ENCODE measurements at places on chromosomes 1 and 21.

- no peak overlapping the region for H3K4me3 ChIP-seq
- peaks cover 64% of the 10 kb centered on the region for H3K36me3 ChIP-seq
- H3K27ac ChIP-seq = no peak overlapping the region
Observed at GRCh38 chr21:29030909-29031308, 6.4 kb downstream of the USP16 start.

DNA sequence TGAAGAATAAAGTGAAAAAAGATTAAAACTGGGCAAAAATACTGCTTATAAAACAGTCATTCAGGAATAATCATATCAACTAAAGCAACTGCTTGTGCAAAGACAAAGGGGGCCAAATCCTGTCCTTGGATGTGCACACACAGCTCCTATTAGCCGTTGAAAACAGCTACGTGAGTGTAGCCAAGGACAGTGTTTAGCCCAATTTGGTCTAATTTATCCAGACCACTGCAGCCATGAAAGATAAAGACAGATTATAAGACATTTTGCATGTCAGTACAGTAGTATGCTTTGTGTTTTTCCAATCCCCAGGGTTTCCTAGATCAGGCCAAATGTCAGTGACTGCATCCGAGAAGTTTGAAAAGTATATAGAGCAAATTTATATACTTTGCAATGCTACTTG, 146.3 kb upstream of the PKN2 start:
- DNase-seq = no peak
- no peaks in the 10 kb centered on the region for H3K27me3 ChIP-seq
- no peak overlapping the region for H3K27ac ChIP-seq
- no peaks in the 10 kb centered on the region for H3K36me3 ChIP-seq
- no peaks in the 10 kb centered on the region for H3K4me1 ChIP-seq
- H3K4me3 ChIP-seq = no peak overlapping the region

- H3K27me3 ChIP-seq = peaks cover 35% of the 10 kb centered on the region
- no peaks in the 10 kb centered on the region for H3K4me1 ChIP-seq
- DNase-seq = no peak
- H3K4me3 ChIP-seq = no peak overlapping the region
Observed at GRCh38 chr1:109654519-109654918, 1.4 kb upstream of the GSTM4 start.

GRCh38 chr1:156151093-156151688, 2.2 kb upstream of the SEMA4A start:
- peaks cover 9% of the 10 kb centered on the region for H3K4me1 ChIP-seq
- H3K27ac ChIP-seq = no peak overlapping the region
- H3K27me3 ChIP-seq = no peaks in the 10 kb centered on the region
- peaks cover 28% of the 10 kb centered on the region for H3K36me3 ChIP-seq

- H3K4me1 ChIP-seq = no peaks in the 10 kb centered on the region
- DNase-seq = no peak
- H3K27ac ChIP-seq = no peak overlapping the region
- H3K4me3 ChIP-seq = no peak overlapping the region
- H3K36me3 ChIP-seq = no peaks in the 10 kb centered on the region
- H3K27me3 ChIP-seq = no peaks in the 10 kb centered on the region
Observed at GRCh38 chr1:178867670-178868069, 3.2 kb downstream of the ANGPTL1 start.

GRCh38 chr1:164726235-164726634, 167.3 kb downstream of the PBX1 start:
- H3K4me1 ChIP-seq = no peaks in the 10 kb centered on the region
- H3K4me3 ChIP-seq = no peak overlapping the region
- no peak overlapping the region for H3K27ac ChIP-seq
- H3K27me3 ChIP-seq = no peaks in the 10 kb centered on the region

GRCh38 chr1:25820247-25821111, 725 bp downstream of the MTFR1L start:
- peak; percentile 73 for DNase-seq
- no peaks in the 10 kb centered on the region for H3K27me3 ChIP-seq
- peak overlapping the region; percentile 79 for H3K4me3 ChIP-seq

- DNase-seq = no peak
- H3K4me3 ChIP-seq = no peak overlapping the region
- H3K27me3 ChIP-seq = no peaks in the 10 kb centered on the region
- no peak overlapping the region for H3K27ac ChIP-seq
- H3K36me3 ChIP-seq = no peaks in the 10 kb centered on the region
- peaks cover 12% of the 10 kb centered on the region for H3K4me1 ChIP-seq
Observed at GRCh38 chr1:246788895-246789338, 64.7 kb downstream of the SCCPDH start.

GRCh38 chr1:103344930-103345329, 180.6 kb upstream of the RNPC3 start:
- H3K4me3 ChIP-seq = no peak overlapping the region
- H3K27me3 ChIP-seq = peaks cover 14% of the 10 kb centered on the region
- DNase-seq = no peak
- H3K27ac ChIP-seq = no peak overlapping the region
- H3K36me3 ChIP-seq = no peaks in the 10 kb centered on the region

- peaks cover 9% of the 10 kb centered on the region for H3K27me3 ChIP-seq
- no peak overlapping the region for H3K27ac ChIP-seq
- no peak for DNase-seq
- H3K4me3 ChIP-seq = no peak overlapping the region
- H3K4me1 ChIP-seq = no peaks in the 10 kb centered on the region
Observed at GRCh38 chr1:117559139-117559538, 46.7 kb upstream of the TENT5C start.

- H3K4me3 ChIP-seq = no peak overlapping the region
- DNase-seq = peak; percentile 83
- H3K36me3 ChIP-seq = no peaks in the 10 kb centered on the region
- no peaks in the 10 kb centered on the region for H3K27me3 ChIP-seq
- H3K4me1 ChIP-seq = peaks cover 9% of the 10 kb centered on the region
Observed at GRCh38 chr1:45266151-45266801, 59.9 kb upstream of the ZSWIM5 start.

DNA sequence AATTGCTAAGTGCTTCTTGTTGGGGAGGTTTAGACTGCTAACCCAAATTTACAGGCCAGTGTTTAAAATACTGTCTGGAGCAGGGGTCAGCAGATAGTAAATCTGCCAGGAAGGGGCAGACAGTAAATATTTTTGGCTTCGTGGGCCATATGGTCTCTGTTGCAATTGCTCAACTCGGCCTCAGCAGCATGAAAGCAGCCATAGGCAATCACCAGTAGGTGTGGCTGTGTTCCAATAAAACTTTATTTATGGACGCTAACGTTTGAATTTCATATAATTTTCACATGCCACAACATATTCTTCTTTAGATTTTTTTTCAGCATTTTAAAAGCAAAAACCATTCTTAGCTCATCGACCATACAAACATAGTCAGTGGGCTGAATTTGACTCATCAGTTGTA, 172.7 kb downstream of the BRINP2 start:
- DNase-seq = no peak
- H3K4me1 ChIP-seq = no peaks in the 10 kb centered on the region
- H3K36me3 ChIP-seq = no peaks in the 10 kb centered on the region
- H3K4me3 ChIP-seq = no peak overlapping the region

GRCh38 chr1:41863718-41864117, 55.0 kb downstream of the HIVEP3 start:
- H3K27me3 ChIP-seq = no peaks in the 10 kb centered on the region
- no peak overlapping the region for H3K27ac ChIP-seq
- no peak for DNase-seq
- H3K4me1 ChIP-seq = peaks cover 24% of the 10 kb centered on the region

GRCh38 chr1:205976708-205977401, 26.3 kb downstream of the RAB7B start:
- peaks cover 5% of the 10 kb centered on the region for H3K36me3 ChIP-seq
- H3K27me3 ChIP-seq = peaks cover 14% of the 10 kb centered on the region
- H3K4me3 ChIP-seq = no peak overlapping the region
- DNase-seq = peak; percentile 71
- peaks cover 31% of the 10 kb centered on the region for H3K4me1 ChIP-seq

DNA sequence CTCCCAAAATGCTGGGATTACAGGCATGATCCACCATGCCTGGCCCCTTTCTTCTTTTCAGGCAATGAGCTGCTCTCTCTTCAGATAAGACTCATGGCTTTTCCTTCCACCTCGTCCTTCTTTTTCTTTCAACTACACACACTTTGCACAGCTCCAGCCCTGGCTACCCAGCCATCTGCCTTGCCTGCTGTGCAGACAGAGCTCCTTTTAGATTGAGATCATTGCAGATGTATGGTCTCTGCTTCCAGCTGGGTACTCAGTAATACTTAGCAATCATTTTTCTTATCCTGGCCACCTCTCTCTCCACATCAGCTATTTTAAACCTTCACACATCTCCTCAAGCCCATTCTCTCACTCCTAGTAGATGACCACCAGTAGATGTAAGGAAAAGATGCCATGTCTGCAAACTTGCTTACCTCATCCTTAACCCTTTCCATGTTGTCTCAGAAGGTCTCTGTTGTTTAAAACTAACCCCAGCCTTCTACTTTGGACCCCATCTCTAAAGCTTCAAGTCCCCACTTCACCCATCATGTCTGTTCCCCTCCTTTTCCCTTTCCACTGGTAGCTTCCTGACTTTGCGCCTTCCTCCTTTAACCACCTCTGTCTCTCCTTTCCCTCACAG, 7.3 kb downstream of the RAB4A start:
- no peak overlapping the region for H3K27ac ChIP-seq
- H3K4me1 ChIP-seq = peaks cover 37% of the 10 kb centered on the region
- H3K36me3 ChIP-seq = no peaks in the 10 kb centered on the region
- H3K27me3 ChIP-seq = no peaks in the 10 kb centered on the region
- no peak for DNase-seq

DNA sequence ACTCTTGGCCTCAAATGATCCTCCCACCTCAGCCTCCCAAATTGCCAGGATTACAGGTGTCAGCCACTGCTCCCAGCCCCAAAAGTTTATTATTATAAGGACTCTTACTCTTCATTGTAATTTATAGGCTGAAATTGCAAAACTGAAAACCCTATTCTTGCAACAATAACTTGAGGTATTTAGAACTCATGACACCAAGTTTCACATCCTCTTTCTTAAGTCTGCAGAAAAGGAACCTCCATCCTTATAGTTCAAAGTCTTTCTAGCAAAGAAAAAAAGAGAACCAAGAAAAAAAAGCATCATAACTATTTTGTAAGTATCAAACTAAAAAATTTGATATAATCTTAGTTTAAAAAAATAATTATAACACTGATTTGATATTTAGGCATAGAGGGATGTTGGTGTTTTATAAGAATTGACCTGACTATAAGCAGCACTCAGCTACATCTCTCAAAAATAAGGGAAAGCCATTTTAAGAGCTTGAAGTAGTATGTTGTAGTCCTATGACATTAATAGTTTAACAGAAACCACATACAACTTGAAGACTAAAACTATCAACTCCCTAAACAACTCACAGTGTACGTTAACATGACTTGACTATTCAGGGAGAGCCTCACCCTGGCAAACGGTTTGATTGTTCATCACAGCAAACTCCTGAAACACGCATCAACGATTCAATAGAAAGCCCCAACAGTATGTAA, 122.4 kb downstream of the AKT3 start:
- no peaks in the 10 kb centered on the region for H3K4me1 ChIP-seq
- H3K27ac ChIP-seq = no peak overlapping the region
- no peak for DNase-seq
- no peaks in the 10 kb centered on the region for H3K36me3 ChIP-seq
- H3K4me3 ChIP-seq = no peak overlapping the region
- H3K27me3 ChIP-seq = no peaks in the 10 kb centered on the region

Measured in MCF 10A (cell line).